Naive thymus-derived CD8-positive, alpha-beta T cell (primary cell): ENCODE measurements at places on chromosomes 11 and 22.

GRCh38 chr22:23137905-23138561 lies 3.8 kb downstream of the RSPH14 start:
- H3K27ac ChIP-seq, result peak overlapping the region; percentile 96
- DNase-seq, result no peak
- H3K36me3 ChIP-seq, result no peaks in the 10 kb centered on the region
- peaks cover 38% of the 10 kb centered on the region for H3K4me1 ChIP-seq
- H3K27me3 ChIP-seq, result no peaks in the 10 kb centered on the region

DNA sequence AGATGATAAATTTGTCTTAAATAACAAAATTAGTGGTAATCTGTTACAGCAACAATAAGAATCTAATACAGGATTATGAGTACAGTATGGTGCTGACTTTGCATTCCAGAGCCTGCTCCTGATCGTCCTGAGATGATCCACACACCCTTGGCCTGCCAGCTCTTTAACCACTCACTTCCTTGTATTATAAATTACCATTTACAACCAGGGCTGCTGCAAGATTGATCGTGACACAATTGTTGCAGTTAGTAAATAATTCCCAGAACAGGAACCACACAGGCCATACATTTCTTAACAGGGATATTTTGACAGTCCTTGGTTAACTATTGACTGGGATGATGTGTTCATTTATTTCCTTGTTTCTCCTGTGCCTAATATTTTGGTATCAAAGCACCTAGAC lies 3.8 kb upstream of the CBLIF start:
- H3K36me3 ChIP-seq, result no peaks in the 10 kb centered on the region
- H3K4me3 ChIP-seq, result no peak overlapping the region
- peaks cover 4% of the 10 kb centered on the region for H3K27me3 ChIP-seq
- no peak overlapping the region for H3K27ac ChIP-seq
- DNase-seq, result no peak
- H3K4me1 ChIP-seq, result no peaks in the 10 kb centered on the region

DNA sequence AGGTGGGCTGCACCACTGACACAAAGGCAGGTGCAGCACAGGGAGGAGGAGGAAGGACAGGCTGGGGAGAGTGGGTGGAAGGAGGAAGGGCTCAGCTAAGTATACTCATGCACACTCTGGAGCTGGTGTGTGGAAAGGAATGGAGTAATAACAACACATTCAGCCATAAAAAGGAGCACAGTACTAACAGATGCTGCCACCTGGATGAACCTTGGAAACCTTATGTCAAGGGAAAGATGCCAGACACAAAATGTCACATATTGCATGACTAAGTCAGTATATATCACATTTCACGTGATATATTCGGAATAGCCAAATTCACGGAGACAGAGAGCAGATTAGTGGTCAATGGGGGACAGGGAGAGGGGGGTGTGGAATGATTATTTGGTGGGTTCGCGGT lies 389.6 kb upstream of the SYN3 start:
- no peaks in the 10 kb centered on the region for H3K36me3 ChIP-seq
- H3K27me3 ChIP-seq, result no peaks in the 10 kb centered on the region
- no peak overlapping the region for H3K4me3 ChIP-seq
- H3K27ac ChIP-seq, result no peak overlapping the region
- DNase-seq, result no peak

- no peaks in the 10 kb centered on the region for H3K36me3 ChIP-seq
- H3K27me3 ChIP-seq, result no peaks in the 10 kb centered on the region
- no peak overlapping the region for H3K27ac ChIP-seq
- DNase-seq, result no peak
Observed at GRCh38 chr11:28616160-28616965, 508.2 kb downstream of the METTL15 start.

DNA sequence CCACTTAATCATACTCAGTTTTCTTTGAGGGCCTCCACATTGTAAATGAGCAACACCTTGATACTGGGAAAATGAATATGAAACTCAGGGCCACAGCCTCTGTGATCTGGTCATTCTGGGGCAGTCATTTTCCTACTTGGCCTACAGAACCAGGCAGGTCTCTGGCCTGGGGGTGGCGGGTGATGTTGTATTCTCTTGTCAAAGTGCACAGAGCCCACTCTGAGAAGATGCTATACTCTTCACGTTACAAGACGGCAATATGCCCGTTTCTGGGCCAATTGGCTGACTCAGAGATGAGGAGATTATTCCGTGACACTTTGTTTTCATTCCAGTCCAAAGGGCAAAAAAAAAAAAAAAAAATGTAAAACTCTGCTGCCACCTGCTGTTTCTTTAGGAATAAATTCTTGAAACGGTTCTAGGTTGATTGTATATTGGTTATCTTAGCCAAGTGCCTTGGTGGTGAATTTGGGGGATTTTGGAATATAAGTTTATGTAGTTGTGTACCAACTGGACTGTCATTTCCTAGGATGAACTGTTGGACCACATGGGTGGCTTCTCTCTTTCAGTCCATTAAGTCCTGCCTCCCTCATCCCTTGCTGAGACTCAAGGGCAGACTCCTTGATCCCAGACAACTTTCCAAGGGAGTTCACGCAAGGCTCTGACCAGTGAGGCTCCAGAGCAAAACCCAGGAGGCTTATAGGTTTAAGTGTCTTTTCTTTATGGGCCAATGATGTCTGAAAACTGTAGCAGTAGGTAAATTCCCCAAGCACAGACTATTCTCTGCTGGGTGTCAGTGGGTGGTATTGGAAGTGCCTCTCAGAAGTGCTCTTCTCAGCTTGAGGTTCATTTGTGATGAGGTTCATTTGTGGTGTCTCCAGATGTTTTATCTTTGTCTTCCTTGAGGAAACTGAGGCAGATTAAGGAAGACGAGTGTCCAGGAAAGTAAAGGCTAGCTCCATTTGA lies 18.2 kb downstream of the ADM start:
- H3K27me3 ChIP-seq, result peaks cover 5% of the 10 kb centered on the region
- peak overlapping the region; percentile 67 for H3K27ac ChIP-seq
- peaks cover 12% of the 10 kb centered on the region for H3K4me1 ChIP-seq

GRCh38 chr11:69195824-69196782 lies 40.4 kb downstream of the SMIM38 start:
- H3K4me1 ChIP-seq, result peaks cover 2% of the 10 kb centered on the region
- H3K4me3 ChIP-seq, result no peak overlapping the region
- H3K27me3 ChIP-seq, result no peaks in the 10 kb centered on the region
- no peak for DNase-seq
- no peak overlapping the region for H3K27ac ChIP-seq
- no peaks in the 10 kb centered on the region for H3K36me3 ChIP-seq

DNA sequence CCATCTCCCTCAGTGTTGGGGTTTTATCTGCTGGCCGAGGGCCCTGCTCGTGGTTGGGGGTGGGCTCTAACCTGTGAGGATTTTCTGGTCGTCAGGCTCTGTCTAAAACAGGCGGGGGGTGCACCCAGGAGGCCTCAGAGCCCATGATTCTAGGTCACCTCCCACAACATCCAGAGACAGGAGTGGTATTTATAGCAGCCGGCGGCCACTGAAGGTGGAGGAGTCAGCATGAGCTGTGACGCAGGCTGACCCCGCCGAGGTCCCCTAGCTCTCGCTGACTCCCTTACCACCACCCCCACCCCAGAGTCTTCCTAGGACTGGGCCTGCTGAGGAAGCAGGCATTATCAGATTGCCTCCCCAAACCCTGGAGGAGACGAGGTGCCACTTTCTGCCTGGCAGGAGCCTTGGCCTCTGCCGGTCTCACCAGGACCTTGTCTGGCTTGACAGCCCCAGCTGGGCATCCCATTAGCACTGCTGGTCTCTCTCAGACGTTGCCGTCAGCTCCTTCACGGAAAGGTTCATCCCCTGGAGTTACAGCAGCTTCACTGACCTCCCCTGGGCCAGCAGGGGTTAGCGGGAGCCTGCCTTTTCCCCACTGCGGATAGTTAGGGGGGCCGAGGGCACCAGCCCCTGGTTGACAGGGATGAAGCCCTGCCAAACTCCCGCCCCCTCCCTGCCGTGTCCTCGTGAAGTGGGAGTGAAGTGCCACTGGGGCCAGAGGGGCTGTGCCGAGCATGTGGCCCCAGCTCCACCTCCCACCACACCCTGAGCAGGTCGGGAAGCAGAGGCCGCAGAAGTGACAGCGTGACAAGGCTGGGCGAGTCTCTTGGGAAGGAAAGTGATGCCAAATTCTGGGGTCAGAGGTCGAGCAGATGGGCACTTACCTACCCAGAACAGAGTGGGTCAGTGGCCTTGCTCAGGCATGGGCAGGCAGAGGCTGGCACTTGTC lies 26.5 kb downstream of the DAGLA start:
- H3K27me3 ChIP-seq, result no peaks in the 10 kb centered on the region
- no peaks in the 10 kb centered on the region for H3K36me3 ChIP-seq
- H3K4me1 ChIP-seq, result peaks cover 8% of the 10 kb centered on the region
- no peak overlapping the region for H3K4me3 ChIP-seq
- DNase-seq, result no peak

DNA sequence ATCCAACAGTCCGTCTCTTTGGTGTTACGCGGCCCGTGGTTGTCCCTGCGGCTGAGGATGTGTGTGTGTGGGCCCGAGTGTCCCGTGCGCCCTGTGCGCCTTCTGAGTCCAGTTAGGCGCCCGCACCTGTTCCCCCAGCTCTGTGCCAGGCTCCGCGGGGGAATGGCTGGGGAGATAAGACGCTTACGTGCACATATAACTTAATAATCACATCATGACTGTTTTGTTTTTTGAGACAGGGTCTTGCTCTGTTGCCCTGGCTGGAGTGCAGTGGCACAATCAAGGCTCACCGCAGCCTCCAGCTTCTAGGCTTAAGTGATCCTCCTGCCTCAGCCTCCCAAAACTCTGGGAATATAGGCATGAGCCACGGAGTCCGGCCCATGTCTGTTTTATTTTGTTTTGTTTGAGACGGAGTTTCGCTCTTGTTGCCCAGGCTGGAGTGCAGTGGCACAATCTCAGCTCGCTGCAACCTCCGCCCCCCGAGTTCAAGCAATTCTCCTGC lies 817 bp downstream of the ARL2 start:
- peak overlapping the region; percentile 93 for H3K27ac ChIP-seq
- peaks cover 3% of the 10 kb centered on the region for H3K36me3 ChIP-seq
- H3K4me3 ChIP-seq, result peak overlapping the region; percentile 88
- no peaks in the 10 kb centered on the region for H3K27me3 ChIP-seq
- H3K4me1 ChIP-seq, result peaks cover 28% of the 10 kb centered on the region

DNA sequence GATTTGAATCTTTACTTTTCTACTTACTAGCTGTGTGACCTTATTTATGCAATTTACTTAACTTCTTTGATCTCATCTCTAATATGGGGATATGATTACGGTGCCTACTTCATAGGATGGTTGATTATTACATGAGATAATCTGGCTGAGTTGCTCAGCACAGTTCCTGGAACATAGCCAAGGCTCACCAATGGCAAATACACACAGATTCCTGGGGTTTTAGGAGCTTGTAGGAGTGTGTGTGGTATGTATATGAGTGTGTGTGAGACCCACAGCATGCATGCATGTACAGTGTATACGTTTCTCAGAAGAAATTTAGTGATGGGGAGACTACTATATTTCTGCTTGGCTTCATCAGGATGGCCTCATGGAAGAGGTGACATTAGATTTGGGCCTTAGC lies 256.9 kb downstream of the KIRREL3 start:
- H3K27me3 ChIP-seq, result peaks cover 2% of the 10 kb centered on the region
- no peaks in the 10 kb centered on the region for H3K36me3 ChIP-seq
- H3K4me3 ChIP-seq, result no peak overlapping the region
- peaks cover 20% of the 10 kb centered on the region for H3K4me1 ChIP-seq

DNA sequence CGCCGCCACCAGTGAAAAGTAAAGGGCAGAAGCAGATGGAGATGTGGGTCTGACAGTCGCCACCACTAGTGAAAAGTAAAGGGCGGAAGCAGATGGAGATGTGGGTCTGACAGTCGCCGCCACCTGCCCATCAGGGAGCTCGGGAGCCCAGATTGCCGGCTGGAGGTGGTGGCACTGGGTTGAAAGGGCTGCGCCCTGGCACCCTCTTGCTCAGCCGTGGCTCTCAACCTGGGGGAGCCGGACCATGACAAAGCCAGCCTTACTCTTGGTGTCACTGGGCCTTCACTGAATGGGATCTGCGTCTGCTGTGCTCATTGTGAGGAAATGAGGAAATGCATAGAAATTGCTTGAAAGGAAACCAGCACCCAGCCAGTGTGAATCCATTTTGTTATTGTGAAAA lies 36.3 kb downstream of the AP2A2 start:
- DNase-seq, result no peak
- H3K27ac ChIP-seq, result no peak overlapping the region
- peaks cover 67% of the 10 kb centered on the region for H3K36me3 ChIP-seq
- no peaks in the 10 kb centered on the region for H3K27me3 ChIP-seq
- no peak overlapping the region for H3K4me3 ChIP-seq

- no peak for DNase-seq
- no peaks in the 10 kb centered on the region for H3K4me1 ChIP-seq
- no peak overlapping the region for H3K4me3 ChIP-seq
- no peak overlapping the region for H3K27ac ChIP-seq
- H3K36me3 ChIP-seq, result no peaks in the 10 kb centered on the region
Observed at GRCh38 chr22:46460857-46461256, 76.6 kb downstream of the CELSR1 start.

DNA sequence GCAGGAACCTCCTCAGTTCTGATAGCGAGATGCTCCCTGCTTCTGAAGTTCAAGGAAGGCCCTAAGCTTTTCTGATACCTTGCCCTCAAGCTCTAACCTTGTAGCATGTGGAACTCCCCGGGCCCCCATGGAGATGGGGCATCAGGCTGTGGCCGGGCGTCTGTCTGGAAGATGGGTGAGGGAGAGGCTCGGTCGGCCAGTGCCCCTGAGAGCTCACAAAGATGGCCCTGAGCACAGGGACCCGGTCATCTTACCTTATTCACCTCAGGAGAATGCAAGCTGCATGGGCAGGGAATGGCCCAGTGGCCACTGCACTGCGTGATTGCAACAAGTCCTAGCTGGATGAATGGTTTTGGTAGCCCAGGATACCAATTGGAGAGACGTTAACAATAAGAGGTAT lies 830.3 kb downstream of the TBC1D22A start:
- no peak overlapping the region for H3K27ac ChIP-seq
- no peak for DNase-seq
- no peak overlapping the region for H3K4me3 ChIP-seq
- no peaks in the 10 kb centered on the region for H3K36me3 ChIP-seq
- peaks cover 16% of the 10 kb centered on the region for H3K27me3 ChIP-seq
- H3K4me1 ChIP-seq, result no peaks in the 10 kb centered on the region

GRCh38 chr22:17152340-17152739 lies 6.7 kb downstream of the HDHD5 start:
- H3K4me3 ChIP-seq, result no peak overlapping the region
- peaks cover 4% of the 10 kb centered on the region for H3K36me3 ChIP-seq
- H3K27me3 ChIP-seq, result no peaks in the 10 kb centered on the region
- H3K27ac ChIP-seq, result no peak overlapping the region
- peaks cover 41% of the 10 kb centered on the region for H3K4me1 ChIP-seq

DNA sequence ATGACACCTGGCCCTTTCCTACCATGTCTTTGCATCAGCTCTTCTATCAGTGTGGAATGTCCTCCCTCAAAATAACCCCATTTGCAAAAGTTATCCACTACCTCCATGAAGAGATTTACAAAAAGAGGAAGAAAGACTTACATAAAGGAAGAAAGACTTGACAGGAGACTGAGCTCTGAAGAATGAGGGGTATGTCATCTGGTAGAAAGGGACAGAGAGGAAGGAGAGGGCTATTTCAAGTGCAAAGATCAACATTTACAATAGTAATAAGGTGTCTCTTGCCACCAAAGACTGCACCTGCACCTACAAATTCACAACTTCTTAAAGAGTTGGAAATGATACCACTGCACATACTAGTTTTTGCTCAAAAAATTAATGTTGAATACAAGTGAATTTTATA lies 18.2 kb downstream of the PAK1 start:
- H3K4me3 ChIP-seq, result no peak overlapping the region
- peaks cover 13% of the 10 kb centered on the region for H3K27me3 ChIP-seq
- H3K27ac ChIP-seq, result no peak overlapping the region
- H3K4me1 ChIP-seq, result peaks cover 3% of the 10 kb centered on the region
- DNase-seq, result no peak
- H3K36me3 ChIP-seq, result peaks cover 5% of the 10 kb centered on the region
